ENCODE measurements at places on chromosomes 11 and 22. TPM values are rescaled to one million over a fixed set of nuclear protein-coding genes. Genes with fewer than 3 reads are reported as not detected.

NLRP6 gene
- 6.5 TPM for total RNA-seq

ME3 gene
- total RNA-seq, result 1.5 TPM

DNA sequence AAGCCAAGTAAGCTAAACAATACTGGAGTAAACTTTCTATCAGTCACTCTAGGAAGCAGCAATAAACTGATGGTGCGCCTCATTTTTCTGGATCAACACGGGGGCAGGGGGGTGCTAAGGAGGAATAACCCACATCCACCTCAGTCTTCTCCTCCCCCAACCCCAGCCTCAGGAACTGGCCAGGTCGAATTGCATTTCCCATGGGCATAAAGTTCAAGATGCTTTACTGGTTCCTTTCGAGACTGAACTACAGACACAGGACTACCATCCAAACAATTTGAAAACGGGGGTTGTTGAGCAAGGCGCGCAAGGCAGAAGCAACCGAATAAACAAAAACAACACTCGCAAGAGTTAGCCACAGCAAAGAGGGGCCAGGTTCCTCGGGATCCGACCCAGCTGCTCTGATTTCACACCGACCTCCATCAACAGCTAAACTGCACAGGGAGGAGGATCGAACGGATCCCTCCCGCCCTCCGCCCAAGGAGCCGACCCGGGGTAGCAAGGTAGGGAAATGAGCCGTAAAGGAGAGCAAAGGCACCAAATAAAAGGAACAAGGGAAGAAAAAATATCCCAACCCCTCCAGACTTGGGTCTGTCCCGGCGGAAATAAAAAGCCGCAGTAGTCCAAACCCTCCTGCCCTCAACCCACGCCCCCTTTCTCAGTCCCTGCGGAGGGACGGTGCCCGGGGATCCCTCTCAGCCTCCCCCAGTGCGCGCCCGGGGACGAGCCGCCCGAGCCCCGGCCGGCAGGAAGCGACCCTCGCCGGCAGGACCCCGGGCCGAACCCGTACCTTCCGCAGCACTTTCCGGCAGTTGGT is 801 bp downstream of the SESN3 start:
- peak; percentile 25 for DNase-seq

GRCh38 chr11:80424012-80424695 is 983.3 kb upstream of the TENM4 start:
- DNase-seq, result no peak

DNA sequence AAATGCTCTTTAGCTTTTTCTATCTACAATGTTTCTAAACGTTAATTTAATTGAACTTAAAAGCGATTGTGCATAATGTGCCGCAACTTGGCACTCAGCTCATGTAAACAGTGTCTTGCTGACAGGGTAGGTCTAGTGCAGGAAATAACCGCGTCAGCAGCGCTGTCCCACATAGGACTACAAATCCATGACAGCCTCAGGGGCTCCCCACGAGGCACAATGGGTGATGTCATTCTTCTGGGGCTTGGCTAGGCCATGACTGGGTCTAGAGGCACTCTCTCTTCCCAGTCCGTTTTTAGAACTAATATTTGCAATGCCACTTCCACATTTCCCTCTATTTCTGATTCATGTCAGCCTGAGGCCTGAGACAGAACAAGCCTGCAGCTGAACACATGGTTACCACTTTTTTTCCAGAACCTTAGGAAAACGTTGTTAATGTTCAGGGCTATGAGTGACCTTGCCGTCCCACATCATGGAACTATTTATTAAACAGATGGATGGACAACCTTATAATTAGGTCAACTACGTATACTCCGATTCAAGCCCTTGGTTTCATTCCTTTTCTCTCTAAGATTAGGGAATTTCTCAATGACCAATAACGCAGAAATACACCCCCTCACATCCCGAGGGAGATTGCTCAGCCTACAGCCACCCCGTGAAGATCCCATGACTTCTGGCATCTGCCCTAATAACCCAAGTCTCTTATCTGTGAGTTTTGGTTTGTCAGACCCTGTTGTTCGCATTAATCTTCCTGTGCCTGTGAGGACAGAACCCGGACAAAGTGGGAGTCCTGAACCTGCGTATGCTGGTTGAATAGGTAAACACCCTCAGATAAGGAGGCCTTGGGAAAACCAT is 19.4 kb upstream of the SNX32 start:
- no peak for DNase-seq

DNA sequence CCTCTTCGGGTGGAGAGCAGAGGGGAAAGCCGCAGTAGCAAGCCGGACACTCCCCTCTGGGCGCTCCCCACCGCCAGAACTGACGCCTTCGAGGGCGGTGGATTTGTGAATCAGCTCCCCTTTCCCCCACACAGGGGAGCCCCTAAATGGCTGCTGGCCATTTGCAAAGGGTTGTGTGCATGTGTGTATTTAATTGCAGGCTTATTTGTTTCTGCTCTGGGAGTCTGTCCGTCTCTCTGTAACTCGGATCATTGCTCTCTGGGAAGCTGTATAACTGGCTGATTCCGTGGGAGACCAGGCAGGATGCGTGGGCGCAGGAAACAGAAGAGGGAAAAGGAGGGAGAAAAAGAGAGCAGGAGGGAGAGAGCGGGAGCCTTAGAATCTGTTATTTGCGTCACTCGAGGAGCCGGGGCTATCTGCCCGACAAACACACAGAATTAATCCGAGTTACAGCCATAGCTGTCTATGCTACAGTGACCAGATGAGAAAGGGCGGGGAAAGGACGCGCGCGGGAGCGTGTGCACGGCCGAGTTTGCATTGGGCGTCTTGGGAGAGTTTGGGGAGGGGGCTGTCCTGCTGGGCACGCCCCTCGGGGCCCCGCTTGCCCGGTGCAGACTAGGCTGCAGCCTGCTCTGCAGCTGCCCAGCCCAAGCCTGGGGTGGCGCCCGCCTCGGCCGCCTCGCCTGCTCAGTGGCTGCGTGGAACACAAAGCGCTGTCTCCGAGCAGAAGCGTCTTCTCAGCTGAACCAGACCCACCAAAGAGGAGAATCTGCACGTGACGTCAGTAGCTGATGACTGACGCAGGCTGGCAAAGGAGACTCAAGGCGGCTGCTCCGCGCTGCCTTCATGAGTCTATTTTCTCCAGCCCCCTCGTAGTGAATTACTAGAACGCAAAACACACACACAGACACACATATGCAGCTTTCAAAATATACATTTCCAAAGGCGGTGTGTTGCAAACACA is 105.3 kb upstream of the HSD17B12 start:
- DNase-seq, result no peak
